Cardiac atrium fibroblast (primary cell): ENCODE measurements at places on chromosomes 12 and 14. TPM values are rescaled to one million over a fixed set of nuclear protein-coding genes. Genes with fewer than 3 reads are reported as not detected.

LMO3 gene
- 4.5 and 10.7 TPM in 2 replicates for total RNA-seq

GLT8D2 gene
- total RNA-seq: 24.3 and 27.8 TPM in 2 replicates

MRPL51 gene
- total RNA-seq: 46.6 and 82.8 TPM in 2 replicates

RFX4 gene
- total RNA-seq: not detected in 2 replicates

ASIC1 gene
- total RNA-seq: 4.7 and 8.8 TPM in 2 replicates

WDHD1 gene
- 2.2 and 2.3 TPM in 2 replicates for total RNA-seq

NPFF gene
- total RNA-seq: not detected in 2 replicates

DLGAP5 gene
- 5.4 and 7.8 TPM in 2 replicates for total RNA-seq

INHBC gene
- total RNA-seq: not detected in 2 replicates

RNASE1 gene
- 3.4 and 8.1 TPM in 2 replicates for total RNA-seq

TBX3 gene
- total RNA-seq: 3.6 and 7.3 TPM in 2 replicates

KLRC3 gene
- not detected in 2 replicates for total RNA-seq

KRT8 gene
- total RNA-seq: 12.8 and 17.9 TPM in 2 replicates

PNMA1 gene
- 19.0 and 22.5 TPM in 2 replicates for total RNA-seq

RABGGTA gene
- 25.9 and 39.9 TPM in 2 replicates for total RNA-seq

POTEM gene
- not detected in 2 replicates for total RNA-seq

TBK1 gene
- 11.3 and 13.2 TPM in 2 replicates for total RNA-seq

PXMP2 gene
- 46.8 and 48.4 TPM in 2 replicates for total RNA-seq

OR4E2 gene
- total RNA-seq: not detected in 2 replicates

RNF212B gene
- not detected in 2 replicates for total RNA-seq

KRT86 gene
- total RNA-seq: 0.54 TPM in 1 of 2 replicates, not detected in the other

SLC35F4 gene
- total RNA-seq: not detected in 2 replicates

VDR gene
- 5.4 and 7.6 TPM in 2 replicates for total RNA-seq

FAM234B gene
- total RNA-seq: 7.2 and 7.5 TPM in 2 replicates

RIMBP2 gene
- not detected in 2 replicates for total RNA-seq

GZMB gene
- not detected in 2 replicates for total RNA-seq

EML1 gene
- total RNA-seq: 17.5 and 30.1 TPM in 2 replicates

PPP1R36 gene
- 0.16 TPM in 1 of 2 replicates, not detected in the other for total RNA-seq

FSCB gene
- not detected in 2 replicates for total RNA-seq

PLEKHD1 gene
- not detected in 2 replicates for total RNA-seq

LRTM2 gene
- total RNA-seq: not detected in 2 replicates

FOXA1 gene
- total RNA-seq: not detected in 2 replicates

MYF5 gene
- total RNA-seq: not detected in 2 replicates

RIMKLB gene
- 9.1 and 14.3 TPM in 2 replicates for total RNA-seq

CD69 gene
- not detected in 2 replicates for total RNA-seq

IFNG-AS1 gene
- total RNA-seq: not detected in 2 replicates

GNPNAT1 gene
- total RNA-seq: 20.2 and 28.0 TPM in 2 replicates

HIP1R gene
- total RNA-seq: 11.0 and 20.7 TPM in 2 replicates
